ENCODE measurements at places on chromosomes 5 and 9.

GRCh38 chr9:130320723-130321481 lies 55.3 kb downstream of the HMCN2 start:
- no peak for DNase-seq

GRCh38 chr9:104725014-104725413 lies 22.5 kb upstream of the NIPSNAP3A start:
- no peak for DNase-seq

DNA sequence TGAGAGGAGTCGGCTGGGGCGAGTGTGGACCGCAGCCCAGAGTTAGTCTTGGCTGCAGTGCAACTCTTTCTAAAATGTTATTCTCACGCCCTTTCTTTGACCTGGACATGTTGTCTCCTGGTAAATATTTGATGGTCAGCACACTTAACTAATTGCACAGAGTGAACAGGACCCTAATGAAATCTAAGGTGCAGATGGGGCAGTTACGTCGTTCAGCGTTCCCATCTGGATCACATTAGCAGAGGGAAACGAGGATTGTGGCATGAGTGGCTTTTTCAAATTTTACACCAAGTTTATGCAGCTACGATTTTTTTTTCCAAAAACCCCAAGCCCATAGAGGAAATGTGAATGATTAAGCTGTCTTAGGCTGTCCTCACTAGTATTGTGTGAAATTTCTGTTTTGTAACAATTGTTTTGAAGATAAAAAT lies 483 bp downstream of the C9orf85 start:
- no peak for DNase-seq

DNA sequence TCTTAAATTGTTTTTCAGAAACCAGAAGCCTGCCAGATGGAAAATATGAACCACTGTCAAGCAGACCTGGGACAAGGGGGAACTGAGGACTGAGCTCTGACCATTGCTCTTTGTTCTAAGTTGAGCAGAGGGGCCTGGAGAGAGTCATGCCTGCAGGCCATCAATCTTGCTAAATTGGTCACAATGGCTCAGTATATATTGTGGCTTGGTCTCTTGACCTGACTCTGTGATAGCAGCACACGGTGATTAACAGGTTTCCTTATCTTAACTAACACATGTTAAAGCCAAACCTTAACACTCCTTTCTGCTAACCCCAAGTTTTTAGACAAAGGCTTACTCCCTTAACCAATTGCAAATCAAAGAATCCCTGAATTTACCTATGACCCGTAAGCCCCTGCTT lies 1281.2 kb upstream of the NUDT12 start:
- no peak for DNase-seq

DNA sequence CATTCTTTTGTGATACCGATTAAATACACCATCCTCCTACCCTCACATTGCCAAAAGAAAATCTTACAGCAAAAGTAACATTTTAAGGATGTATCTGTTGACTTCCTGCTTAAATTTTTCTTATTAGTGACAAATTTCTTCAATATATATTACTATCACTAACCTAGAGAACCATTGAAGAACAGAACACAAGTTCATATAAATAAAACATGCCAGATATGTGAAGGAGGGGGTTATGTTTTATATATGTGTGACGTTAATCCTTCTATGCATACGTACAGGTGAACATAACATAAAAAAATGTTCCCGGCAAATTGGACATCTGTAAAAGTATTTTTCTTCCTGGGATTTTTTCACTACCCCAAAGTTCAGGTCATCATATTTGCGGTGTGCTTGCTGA lies at the start of gene OR13F1:
OR13F1 (plus strand) TSS at position 301 of the 400 bp plus-strand sequence; CDS start at position 301, 0 bp downstream.
- no peak for DNase-seq

- DNase-seq, result no peak
These were observed 144.5 kb upstream of the NUDT12 start for GRCh38 chr5:103706939-103707682.

- no peak for DNase-seq
These were observed 285.8 kb upstream of the ZNF608 start for GRCh38 chr5:125032286-125032685.

- DNase-seq, result no peak
These were observed 134.2 kb downstream of the SPATA31D1 start for GRCh38 chr9:82122731-82123130.

DNA sequence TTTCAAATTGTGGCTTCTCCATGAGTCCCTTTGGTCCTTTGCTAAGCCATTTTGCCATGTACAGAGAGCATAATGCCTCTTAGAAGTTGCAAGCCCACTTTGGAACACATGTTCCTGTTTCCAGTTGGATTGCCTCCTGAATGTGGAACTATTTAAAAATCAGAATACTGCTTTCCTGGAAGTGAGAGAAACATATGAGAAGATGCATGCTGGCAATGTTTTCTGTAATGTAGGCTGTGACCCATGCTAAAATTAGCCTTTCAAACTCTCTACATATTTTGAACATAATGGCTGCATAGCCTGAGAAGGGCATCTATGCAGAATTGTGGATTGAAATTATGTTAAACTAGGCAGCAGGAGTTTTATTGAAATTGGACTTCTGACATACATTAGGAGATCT lies 175.5 kb upstream of the PAPPA start:
- DNase-seq, result no peak

- DNase-seq, result no peak
These were observed 149.5 kb upstream of the LHFPL2 start for GRCh38 chr5:78797936-78798672.

DNA sequence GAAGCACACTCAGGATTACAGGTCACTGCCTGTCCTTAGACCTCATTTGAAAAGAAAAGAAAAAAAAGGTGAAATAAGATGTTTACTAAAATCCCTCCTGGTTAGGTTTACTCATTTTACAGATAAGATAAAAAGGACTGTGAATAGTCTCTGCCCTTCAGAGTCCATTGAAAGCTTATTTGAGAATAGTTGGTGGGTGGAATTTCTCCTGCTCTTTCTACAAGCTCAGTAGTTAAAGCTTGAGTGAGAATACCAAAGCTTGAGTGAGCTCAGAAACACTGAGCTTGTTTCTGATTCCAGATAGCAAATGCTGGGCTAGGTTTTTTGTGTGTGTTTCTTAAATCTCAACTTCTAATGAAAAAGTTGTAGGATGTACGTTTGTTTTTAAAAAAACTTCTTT lies 106.7 kb downstream of the SLF1 start:
- no peak for DNase-seq

DNA sequence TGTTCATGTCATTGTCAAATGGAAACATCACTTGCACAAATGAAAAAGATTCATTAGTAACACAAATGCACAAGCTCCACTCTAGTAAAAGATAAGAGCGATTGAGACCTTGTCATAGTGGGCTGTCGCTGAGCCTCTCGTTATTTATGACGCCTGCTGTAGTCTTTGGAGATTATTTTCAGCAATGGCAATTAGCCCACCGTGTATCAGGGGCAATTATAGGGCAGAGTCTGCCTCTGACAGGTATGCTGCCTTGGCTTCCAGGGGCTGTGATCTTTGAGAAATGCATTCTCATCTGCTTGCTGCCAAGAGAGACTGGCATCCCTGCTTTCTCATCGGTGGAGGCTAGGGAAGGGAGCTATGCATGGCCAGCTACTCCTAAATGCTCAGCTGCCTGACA lies 426.8 kb upstream of the CLINT1 start:
- no peak for DNase-seq

DNA sequence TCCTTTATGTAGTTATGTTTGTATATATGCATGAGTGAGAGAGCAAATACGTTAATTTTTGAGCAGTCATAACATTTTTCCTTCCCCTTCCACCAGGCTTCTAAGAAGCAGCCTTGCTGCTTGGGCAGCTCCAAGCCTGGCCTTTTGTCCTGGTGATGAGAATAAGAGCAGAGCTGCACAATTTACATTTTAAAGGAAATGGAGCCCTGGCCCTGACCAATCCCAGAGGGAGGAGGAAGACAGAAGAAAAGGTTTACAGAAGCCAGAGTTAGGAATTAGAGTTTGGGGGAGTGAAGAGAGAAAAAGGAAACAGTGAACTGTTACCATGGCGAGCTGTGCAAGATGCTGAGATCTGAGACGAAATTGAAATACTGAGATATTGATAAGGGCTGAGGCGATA lies 25.3 kb upstream of the EFNA5 start:
- no peak for DNase-seq

DNA sequence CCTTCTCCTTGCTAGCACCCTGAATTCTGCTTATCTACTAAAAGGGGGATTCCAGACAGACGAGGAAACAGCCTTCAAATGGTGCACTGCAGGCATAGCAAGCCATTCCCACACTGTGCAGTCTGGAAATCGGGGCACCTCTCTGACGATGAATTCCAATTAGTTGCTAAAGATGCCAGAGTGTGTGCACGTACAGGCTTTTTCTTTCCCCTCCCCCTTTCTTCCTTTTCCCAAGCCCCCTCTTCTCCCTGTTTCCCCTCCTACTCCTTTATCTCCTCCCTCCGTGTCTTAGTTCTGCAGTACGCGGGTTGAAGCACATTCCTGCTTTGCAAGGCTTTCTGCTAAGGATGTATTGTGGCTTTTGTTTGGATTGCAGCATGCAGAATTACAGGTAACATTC lies at the start of gene GPR21:
GPR21 (plus strand) TSS at position 316 of the 400 bp plus-strand sequence. CDS start 900 bp downstream, outside the sequence.
- no peak for DNase-seq

DNA sequence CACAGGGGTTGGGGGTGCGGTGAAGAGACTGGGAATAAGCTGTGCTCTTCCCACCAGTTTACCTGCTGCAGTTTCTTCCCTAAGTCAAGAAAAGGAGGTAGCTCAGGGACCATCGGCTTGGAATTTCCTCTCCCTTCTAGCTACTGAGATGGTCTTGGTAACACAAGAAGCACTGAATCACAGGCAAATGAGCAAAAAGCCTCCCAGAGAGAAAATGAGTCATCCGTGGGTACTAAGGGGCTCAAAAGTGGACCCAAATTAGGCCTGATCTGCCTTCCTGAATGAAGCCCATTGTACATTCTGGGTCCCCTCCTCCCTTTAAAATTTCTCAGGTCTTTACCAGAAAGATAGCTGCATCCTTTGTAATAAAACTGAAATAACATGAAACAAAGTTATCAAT lies 49.9 kb downstream of the PTPN3 start:
- DNase-seq, result no peak

DNA sequence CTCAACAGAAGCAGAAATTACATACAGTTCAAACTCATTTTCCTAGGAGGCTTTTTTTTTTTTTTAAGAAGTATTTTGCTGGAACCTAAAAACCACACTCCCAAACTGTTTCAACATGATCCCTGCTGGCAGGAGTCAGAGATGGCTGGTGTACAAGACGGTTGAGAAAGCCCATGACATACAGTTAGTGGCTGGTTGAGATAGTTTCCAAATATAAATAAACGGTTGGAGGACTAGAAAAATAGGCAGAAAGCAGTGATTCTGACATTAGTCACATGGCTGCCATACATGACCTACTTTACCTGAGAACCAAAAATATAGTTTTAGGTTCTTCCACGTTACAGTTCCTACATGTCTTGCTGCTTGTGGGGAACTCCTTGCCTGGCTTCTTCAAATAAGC lies 31.7 kb upstream of the BASP1 start:
- DNase-seq, result no peak

DNA sequence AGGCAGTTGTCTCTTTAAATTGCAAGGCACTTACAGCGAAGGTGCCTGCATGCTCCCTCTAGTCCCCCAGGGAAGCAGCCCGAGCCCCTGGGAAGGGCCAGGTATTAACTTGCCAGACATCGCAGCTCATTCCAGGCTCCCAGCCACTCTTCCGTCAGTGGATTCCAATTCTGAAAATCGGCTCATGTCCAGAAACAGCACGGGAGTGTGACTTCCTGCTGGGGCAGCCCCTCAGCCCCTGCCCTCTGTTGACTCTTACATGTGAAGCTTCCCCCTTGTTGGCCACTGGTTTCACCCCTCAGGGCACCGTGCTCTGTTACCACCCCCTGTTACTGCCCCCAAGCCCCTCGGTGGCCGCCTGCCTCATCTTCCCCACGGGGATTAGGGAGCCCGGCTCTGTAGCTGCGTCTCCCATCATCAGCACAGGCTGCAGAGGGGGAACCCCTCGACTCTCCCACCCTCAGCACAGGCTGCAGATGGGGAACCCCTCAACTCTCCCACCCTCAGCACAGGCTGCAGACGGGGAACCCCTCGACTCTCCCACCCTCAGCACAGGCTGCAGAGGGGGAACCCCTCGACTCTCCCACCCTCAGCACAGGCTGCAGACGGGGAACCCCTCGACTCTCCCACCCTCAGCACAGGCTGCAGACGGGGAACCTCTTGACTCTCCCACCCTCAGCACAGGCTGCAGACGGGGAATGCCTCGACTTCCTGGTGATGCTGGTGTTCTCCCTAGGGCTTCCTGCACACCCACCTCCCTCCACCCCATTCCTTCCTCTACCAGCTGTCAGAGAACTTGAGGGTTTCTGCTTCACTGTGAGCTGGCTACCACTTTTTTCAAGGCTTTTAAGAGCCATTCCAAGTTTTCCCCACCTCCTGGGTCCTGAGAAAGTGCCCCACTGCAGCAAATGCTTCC lies 11.1 kb upstream of the CACNA1B start:
- no peak for DNase-seq

DNA sequence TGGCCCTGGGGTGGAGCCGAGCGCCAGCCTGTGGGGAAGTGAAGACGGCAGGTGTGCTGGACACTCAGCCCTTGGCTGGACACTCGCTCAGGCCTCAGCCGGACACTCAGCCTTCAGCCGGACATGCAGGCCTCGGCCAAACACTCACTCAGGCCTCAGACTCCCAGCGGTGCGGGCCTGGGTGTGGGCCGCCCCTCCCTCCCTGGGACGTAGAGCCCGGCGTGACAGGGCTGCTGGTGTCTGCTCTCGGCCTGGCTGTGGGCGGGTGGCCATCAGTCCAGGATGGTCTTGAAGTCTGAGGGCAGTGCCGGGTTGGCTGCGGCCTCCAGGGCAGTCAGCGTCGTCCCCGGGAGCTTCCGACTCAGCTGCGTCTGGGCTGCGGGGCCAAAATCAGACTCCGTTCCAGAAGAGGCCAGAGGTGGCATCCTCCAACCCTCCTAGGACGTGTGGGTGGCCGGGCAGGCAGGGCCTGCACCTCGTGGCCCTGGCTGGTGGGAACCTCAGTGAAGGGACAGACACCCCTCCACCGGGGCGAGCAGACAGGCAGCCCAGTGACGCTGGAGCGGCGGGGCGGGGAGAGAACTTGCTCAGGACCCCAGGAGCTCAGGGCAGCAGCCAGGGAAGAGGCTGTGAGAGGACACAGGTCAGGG lies 28.4 kb downstream of the SLC6A18 start:
- no peak for DNase-seq

GRCh38 chr5:424301-425110 lies 18.5 kb upstream of the EXOC3 start:
- DNase-seq, result no peak

GRCh38 chr5:88887342-88887741 lies 4.4 kb upstream of the MEF2C start:
- DNase-seq, result no peak

DNA sequence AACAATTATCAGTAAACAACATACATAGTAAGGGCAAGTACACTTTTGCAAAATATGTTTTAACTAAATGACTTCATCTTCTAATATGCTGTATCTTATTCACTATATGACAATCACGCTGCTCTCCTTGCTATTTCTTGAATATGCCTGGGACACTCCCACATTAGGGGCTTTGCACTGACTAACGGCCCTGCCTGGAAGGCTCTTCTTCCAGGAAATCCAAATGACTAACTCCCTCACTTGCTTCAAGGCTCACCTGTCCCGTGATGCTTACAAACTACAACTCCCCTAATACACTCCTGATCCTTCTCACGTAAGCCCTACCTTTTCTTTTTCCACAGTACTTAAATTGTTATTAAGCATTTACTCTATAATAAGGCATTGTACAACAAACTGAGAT lies 10.6 kb downstream of the ERP44 start:
- no peak for DNase-seq

- no peak for DNase-seq
These were observed 66.7 kb upstream of the PCA3 start for GRCh38 chr9:76697554-76697953.

- no peak for DNase-seq
These were observed 40.2 kb downstream of the MRPL36 start for GRCh38 chr5:1759378-1759970.

Data from hypothalamus (tissue), 51 donors.